ENCODE measurements at places on chromosomes 16 and 17. TPM values are rescaled to one million over a fixed set of nuclear protein-coding genes. Genes with fewer than 3 reads are reported as not detected.

TEKT1 gene
- total RNA-seq = not detected

MT1F gene
- not detected for total RNA-seq

AANAT gene
- not detected for total RNA-seq

C1QTNF8 gene
- total RNA-seq = not detected

CHRNE gene
- total RNA-seq = 0.32 TPM

RAPGEFL1 gene
- 2.6 TPM for total RNA-seq

TNP2 gene
- not detected for total RNA-seq

TRIM37 gene
- total RNA-seq = 44.1 TPM

MCRIP1 gene
- 96.6 TPM for total RNA-seq

HOXB4 gene
- 1.7 TPM for total RNA-seq

KRTAP4-5 gene
- total RNA-seq = not detected

PDILT gene
- not detected for total RNA-seq

CCL14 gene
- not detected for total RNA-seq

TBC1D3G gene
- total RNA-seq = not detected

TEX14 gene
- under 0.01 TPM for total RNA-seq

CIAO2B gene
- total RNA-seq = 133 TPM

Data from fibroblast of villous mesenchyme (primary cell).